Dermis lymphatic vessel endothelial cell (primary cell): ENCODE measurements at places on chromosomes 7 and 10. TPM values are rescaled to one million over a fixed set of nuclear protein-coding genes. Genes with fewer than 3 reads are reported as not detected.

The CCDC7 gene
- 9.0 and 9.3 TPM in 2 replicates for total RNA-seq

The CALML5 gene
- total RNA-seq = not detected in 2 replicates

The LBX1 gene
- not detected in 2 replicates for total RNA-seq

The EGFR gene
- 0.17 and 0.43 TPM in 2 replicates for total RNA-seq

The FAM221A gene
- 5.9 and 9.4 TPM in 2 replicates for total RNA-seq

The SPDYE8 gene
- total RNA-seq = not detected in 2 replicates

The C7orf57 gene
- total RNA-seq = not detected in 2 replicates

The SLC13A4 gene
- not detected in 2 replicates for total RNA-seq

The SHH gene
- total RNA-seq = under 0.01 and 0.09 TPM in 2 replicates

The MMRN2 gene
- 39.1 and 93.6 TPM in 2 replicates for total RNA-seq

The SDK1 gene
- 0.76 and 0.86 TPM in 2 replicates for total RNA-seq
